ENCODE measurements at places on chromosomes 3 and 15. TPM values are rescaled to one million over a fixed set of nuclear protein-coding genes. Genes with fewer than 3 reads are reported as not detected.

The RASGRP1 gene
- total RNA-seq: 116 TPM

The PDCD6IP gene
- total RNA-seq: 178 TPM

The GLDN gene
- not detected for total RNA-seq

The MNS1 gene
- total RNA-seq: 0.16 TPM

The ATP8B4 gene
- 22.5 TPM for total RNA-seq

The MASP1 gene
- total RNA-seq: not detected

The MESP1 gene
- 1.8 TPM for total RNA-seq

The SNX22 gene
- 0.36 TPM for total RNA-seq

The ZKSCAN7 gene
- total RNA-seq: 0.61 TPM

The TRIM59 gene
- 51.7 TPM for total RNA-seq

The LMLN gene
- total RNA-seq: 2.7 TPM

The CCR1 gene
- total RNA-seq: 3.7 TPM

The SCN11A gene
- not detected for total RNA-seq

The PLA2G4E gene
- total RNA-seq: not detected

The PEAK1 gene
- 19.5 TPM for total RNA-seq

The DNAJA4 gene
- total RNA-seq: 39.2 TPM

The TTLL13 gene
- 0.34 TPM for total RNA-seq

The COMMD2 gene
- total RNA-seq: 31.7 TPM

The BCL2A1 gene
- 17.5 TPM for total RNA-seq

The ROPN1B gene
- not detected for total RNA-seq

The ECE2 gene
- total RNA-seq: not detected

The ACTC1 gene
- total RNA-seq: not detected

The ANKRD34C gene
- not detected for total RNA-seq

The ADAMTSL3 gene
- total RNA-seq: 0.07 TPM

The PLCL2 gene
- 41.1 TPM for total RNA-seq

The CKMT1B gene
- total RNA-seq: not detected

The PCOLCE2 gene
- not detected for total RNA-seq

The ZPLD1 gene
- not detected for total RNA-seq

The GRIP2 gene
- total RNA-seq: not detected

The CTDSPL2 gene
- total RNA-seq: 70.0 TPM

The SCAANT1 gene
- total RNA-seq: not detected

The WNT5A gene
- not detected for total RNA-seq

The GPR149 gene
- not detected for total RNA-seq

The GRK7 gene
- not detected for total RNA-seq

The BMF gene
- total RNA-seq: 5.5 TPM

The SLCO2A1 gene
- total RNA-seq: not detected

The TRIM42 gene
- total RNA-seq: not detected

The GOLGA8M gene
- total RNA-seq: 4.4 TPM

The TXNRD3 gene
- total RNA-seq: 0.25 TPM

The CCDC13 gene
- total RNA-seq: not detected
